ENCODE measurements at places on chromosomes 4 and X.

- DNase-seq: peak; percentile 65
Measured at GRCh38 chrX:47191331-47191730, 2.3 kb upstream of the UBA1 start.

- DNase-seq: no peak
Measured at GRCh38 chr4:65391382-65391781, 278.9 kb downstream of the EPHA5 start.

- no peak for DNase-seq
Measured at GRCh38 chr4:184191267-184191666, 26.4 kb downstream of the ENPP6 start.

GRCh38 chrX:23557070-23557469 is 110.2 kb upstream of the PRDX4 start:
- no peak for DNase-seq

- DNase-seq: no peak
Measured at GRCh38 chrX:34901761-34902160, 40.8 kb upstream of the FAM47B start.

DNA sequence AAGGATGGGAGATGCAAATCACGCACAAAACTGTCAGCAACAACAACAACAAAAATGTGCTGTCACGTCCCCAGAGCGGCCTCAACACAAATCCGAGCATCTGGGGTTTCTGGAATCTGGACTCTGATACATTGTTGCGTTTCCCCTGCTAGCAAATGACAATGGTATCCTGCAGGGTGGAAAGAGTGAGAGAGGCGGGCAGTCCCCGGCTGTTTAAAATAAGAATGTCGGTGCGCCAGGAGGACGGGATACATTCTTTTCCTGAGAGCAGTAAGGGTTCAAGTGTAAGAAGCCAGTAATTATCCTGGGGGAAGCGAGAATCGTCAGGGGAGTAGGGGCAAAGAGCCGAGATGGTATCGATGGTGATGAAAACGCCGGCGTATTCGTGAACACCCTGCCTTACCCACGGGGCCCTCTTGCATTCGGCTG is 310.2 kb downstream of the ASMT start:
- DNase-seq: no peak

DNA sequence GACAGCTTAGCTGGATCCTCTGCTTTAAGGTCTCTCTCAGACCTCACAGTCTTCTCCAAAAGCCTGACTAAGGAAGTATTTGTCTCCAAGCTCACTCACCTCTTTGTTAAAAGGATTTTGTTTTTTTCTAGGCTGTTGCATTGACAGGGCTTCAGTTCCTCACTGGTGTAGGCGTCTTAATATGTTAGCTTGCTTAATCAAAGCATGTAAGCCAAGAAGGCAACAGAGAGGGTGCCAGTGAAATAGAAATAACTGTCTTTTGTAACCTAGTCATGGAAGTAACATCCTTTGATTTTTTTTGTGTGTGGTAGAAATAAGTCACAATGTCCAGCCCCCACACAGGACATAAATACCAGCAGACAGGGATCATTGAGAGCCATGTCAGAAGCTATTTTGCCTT is 58.8 kb downstream of the FIP1L1 start:
- no peak for DNase-seq

DNA sequence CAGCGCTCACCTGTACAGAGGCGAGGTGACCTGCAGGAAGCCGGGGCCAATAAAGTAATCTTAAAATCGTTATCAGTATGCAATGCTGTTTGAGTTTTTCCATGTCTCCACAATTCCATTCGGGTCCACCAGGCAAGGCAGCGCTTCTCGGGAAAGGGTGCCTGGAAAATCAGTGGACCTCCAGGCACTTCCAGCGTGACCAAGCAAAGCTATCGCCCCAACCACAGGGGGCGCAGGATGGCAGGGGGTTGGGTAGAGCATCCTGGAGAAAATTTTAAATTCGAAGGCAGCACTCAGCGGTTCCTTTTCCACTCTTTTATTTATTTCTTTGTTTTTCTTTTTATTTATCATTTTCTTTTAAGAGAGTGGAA is 5.4 kb upstream of the SOX3 start:
- DNase-seq: no peak

- no peak for DNase-seq
Measured at GRCh38 chr4:55127521-55127920, 2.1 kb upstream of the KDR start.

DNA sequence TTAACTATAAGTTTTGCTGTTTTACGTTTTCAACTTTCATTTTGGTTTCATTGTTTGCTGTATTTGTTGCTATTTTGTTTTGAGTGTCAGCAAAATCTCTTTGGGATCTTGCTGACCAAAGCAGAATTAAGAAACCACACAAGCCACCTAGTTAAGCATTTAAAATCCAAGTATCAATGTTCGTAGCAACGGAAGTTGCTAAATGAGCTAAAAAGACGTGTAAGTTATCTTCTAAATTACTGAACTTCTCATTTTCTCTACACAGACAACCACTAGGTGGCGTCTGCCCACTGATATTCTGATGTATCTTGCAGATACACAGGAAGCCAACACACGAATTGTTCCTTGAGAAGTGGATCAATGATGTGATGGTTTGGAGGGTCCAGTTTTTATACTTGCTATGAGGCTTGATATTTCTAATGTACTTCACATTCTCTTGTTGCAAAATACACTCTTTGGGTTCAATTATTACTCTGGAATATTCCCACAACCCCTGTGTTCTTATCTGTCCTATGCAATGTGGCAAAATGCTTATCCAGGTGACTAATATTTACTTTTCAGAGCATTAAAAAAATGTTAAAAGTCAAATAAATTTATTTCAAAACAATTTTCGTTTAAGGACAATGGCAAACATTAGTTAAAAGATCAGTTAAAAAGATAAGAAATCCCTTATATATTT is 250.5 kb downstream of the TECRL start:
- peak; percentile 10 for DNase-seq

GRCh38 chrX:111169141-111169540 is 73.2 kb downstream of the PAK3 start:
- DNase-seq: no peak

GRCh38 chrX:112147206-112147605 is 64.6 kb upstream of the TRPC5 start:
- DNase-seq: no peak

DNA sequence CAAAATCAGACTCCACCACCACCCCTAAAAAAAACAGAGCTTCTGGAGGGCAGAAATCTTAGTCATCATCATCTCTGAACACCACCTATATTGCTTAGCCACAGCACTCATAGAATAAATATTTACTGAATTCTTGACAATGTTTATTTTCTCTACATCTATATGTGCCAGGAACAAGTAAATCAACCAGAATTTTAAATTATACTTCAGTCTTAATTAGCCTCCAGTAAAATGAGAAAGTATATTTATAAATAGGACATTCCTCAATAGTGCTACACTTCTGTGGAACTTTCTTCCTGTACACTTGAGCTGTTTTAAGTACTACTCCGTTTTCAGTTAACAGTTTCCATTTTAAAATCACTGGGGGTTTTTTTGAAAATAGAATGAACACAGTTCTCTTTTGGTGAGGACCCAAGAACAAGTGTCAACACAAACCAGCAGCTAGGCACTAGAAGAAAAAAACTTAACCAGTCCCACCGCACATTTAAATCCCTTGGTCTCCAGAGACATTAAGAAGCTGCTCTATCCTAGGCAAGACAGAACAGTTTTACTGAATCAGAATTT is 25.5 kb downstream of the SMIM14 start:
- no peak for DNase-seq

GRCh38 chrX:9443327-9443726 is 21.5 kb upstream of the TBL1X start:
- DNase-seq: no peak

DNA sequence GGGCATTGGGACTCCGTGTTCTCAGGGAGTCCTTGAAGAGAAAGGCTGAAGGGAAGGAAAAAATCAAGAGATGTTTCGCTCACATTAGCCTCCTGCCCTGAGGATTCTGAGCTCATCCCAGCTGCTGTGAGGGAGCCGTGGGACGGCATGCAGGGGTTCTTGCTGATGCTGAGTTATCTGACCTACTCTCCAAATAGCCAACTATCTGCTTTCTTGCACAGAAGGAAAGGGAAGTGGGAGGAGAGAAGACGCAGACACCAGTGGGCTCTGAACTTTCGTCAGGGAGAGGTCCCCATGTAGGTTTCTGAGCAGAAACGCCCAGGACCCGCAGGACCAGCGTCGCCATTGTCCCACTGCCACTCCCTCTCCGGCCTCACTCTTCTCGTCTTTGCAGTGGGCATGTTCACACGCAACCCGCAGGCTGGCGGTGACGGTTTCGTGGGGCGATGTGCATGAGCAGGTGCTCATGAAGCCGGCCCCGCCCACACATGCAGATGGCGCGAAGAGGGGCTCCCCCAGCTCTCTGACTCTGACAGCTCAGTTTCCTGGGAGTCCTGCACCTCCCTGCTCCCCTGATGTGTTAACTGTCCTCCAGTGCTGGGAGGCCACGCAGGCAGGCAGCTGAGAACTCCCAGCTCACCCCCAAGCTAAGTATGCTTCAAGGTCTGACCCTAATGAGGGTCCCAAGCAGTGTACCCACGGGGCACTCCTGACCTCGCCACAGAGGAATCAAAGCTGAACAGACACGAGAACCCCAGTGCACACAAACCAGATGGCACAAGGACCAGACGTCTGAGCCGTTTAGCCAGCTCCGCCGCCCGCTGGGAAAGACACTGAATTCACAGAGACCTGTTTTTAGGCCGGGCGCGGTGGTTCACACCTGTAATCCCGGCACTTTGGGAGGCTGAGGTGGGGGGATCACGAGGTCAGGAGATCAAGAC is 13.6 kb upstream of the ABLIM2 start:
- peak; percentile 29 for DNase-seq

DNA sequence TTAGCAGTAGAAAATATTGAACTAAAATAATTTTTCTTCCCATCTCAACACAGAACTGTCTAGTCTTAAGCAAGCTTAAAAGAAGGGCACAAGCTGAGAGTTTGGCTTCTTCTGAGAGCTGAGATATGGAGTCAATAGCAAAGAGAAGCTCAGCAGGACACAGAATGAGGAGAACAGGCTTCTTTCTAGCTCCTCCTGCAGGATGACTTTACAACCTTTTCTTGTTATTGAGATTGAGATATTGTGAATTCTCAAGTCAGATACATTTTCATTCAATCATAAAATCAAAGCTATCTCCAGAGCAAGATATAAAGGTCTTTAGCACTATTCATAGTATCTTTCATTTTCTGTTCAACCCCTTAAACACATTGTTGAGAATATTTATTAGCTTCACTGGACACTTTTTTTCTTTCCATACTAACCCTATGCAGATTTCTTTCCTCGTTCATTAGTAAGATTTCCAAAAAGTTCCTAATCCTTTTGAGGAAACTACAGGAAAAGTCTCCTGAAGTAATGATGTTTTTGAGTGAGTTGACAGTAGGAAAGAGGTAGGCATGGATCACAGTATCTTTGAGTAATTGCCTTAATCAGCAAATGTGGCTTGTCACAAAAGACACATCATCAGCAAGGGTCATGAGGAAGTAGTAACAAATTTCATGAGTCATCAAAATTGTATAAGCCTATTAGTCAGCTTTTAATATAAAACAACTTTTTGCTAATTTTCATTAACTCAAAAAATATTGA is 17.8 kb upstream of the CXCL3 start:
- no peak for DNase-seq

Measured in stimulated activated CD4-positive, alpha-beta T cell treated with anti-CD3 and anti-CD28 coated beads, Interleukin-4, amount 100 ng/mL, for 4 hours (primary cell).